Bone marrow (tissue), 2 donors: ENCODE measurements at places on chromosomes 1 and 21.
A peak's percentile ranks its signal among the peaks of the same experiment; 100 is the strongest.

DNA sequence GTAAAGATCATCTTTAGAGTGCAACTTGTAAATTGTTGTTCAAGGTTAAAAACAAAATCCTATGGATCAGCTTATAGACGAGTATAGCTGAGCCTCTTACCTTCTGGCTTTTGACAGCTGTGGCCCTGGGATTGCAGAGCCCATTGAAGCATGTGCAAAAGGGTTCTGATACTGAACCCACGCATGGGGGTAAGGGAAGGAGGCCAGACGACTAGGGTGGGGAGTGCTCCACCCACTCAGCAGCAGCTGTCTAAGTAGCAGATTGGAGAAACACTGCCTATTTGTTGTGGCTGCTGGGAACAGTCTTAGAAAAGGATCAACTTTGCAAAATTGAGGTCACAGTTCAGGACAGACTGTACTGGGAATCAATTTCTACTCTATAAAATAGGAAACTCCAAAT lies 16.1 kb downstream of the CD101 start:
- no peak for DNase-seq

GRCh38 chr1:214117780-214118179 lies 130.0 kb downstream of the PROX1 start:
- DNase-seq = no peak

GRCh38 chr1:7667625-7668218 lies 103.4 kb upstream of the VAMP3 start:
- DNase-seq = peak; percentile 58

DNA sequence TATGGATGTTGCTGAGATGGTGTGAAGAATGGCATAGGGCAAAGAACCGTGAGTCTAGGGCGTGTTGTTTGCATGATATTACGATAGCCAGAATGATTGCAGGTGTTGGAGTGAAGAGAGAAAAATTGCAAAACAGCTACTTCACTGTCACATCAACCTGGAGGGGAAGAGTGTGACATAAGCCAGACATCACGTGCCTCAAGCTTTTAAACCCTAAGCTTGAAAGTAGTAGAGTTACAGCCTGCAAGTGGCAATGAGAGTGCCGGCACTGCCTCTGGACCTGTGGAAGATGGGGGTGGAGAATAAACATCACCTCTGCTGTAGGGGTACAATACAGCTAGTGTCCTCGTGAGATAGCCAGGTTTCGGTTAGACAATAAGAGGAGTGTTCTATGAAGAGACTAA lies 11.1 kb downstream of the EEIG2 start:
- no peak for DNase-seq

DNA sequence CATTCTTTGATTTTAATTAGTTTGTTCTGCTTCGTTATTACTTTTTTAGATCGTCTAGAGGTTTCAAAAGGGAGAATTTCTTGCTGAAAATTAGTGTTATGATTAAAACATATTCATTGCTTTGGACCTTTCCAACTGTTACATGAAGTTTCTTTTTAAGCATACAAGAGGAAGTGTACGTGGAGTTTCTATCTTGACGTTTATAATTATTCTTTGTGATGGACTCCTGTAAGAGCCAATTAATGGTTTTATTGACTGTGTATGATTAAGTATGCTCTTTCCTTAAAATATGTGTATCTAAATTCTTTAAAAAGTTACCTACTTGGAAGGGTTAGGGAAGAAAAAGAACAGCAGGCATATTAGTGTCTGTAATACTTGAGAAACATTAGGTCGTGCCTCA lies 37.8 kb downstream of the SPEN start:
- no peak for DNase-seq

- DNase-seq = no peak
Observed at GRCh38 chr1:218995091-218995665, 178.5 kb upstream of the LYPLAL1 start.

DNA sequence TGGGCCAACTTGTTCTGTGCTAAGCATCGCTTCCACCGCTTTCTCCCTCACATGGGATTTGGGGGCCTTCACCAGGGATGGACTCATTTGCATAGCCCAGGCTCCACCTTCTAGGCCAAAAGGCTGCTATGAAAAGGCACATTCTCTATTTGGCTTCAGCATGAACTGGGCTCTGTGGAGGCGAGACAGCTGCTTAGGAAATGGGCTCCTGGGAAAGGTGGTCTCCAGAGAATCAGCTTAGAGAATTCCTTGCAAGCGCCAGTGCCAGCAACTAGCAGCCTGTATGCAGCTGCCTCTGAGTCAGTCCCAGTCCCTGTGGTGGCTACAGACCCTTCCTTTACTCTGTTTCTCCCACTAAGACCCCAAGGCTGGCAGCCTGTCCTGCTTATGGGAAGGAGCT lies 214.5 kb downstream of the HIVEP3 start:
- DNase-seq = no peak

DNA sequence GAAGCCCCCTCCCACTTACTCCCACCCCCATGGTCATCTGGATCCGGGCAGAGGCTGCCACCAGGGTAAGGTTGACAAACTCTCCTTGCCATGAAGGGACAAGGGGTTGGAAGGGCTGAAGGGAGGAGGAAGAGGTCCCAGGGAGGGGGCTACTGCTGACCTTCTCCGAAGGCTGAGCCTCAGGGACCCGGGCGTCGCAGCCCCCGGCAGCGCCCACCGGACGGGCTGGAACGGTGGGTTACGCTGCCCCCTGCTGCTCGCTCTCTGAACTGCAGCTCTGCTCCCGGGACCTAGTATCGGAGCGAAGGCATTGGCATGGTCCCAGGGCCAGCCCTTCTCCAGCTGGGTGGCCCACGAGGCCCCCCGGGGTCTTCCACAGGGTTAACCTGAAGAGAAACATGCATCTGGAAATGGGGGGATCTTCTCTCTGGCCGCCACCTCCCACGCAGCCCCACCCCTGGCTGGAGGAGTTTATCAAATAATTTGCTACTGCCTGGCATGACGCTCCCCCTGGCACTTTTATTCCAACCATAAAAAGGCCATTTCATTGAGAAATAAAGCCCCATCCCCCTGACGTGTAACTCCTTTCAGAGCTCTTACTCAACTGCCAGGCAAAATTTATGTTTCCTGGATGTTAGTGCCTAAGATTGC lies 70.4 kb upstream of the TARDBP start:
- peak; percentile 56 for DNase-seq

- peak; percentile 78 for DNase-seq
Observed at GRCh38 chr1:195872376-195872775, 735.9 kb downstream of the KCNT2 start.

GRCh38 chr1:171969813-171970212 lies 128.5 kb downstream of the DNM3 start:
- no peak for DNase-seq

DNA sequence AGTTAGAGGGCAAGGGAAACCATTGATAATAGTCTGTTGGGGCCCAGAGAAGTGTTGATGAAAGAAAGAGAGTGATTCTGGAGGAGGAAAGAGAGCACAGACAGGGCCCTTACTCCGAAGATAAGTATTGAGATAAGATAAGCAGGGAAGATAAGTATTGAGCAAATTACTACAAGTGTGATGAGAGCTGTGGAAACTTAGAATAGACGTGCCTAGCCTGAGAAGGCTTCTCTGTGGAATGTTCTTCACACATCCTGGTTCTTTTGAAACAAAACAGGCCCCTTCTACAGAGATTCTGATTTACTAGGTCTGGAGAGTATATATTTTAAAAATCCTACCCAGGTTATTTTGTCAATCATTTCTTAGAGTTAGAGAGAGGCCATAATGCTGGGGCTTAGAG lies 26.4 kb downstream of the FNBP1L start:
- DNase-seq = no peak

GRCh38 chr21:34333121-34333739 lies 30.6 kb upstream of the KCNE2 start:
- DNase-seq = no peak

DNA sequence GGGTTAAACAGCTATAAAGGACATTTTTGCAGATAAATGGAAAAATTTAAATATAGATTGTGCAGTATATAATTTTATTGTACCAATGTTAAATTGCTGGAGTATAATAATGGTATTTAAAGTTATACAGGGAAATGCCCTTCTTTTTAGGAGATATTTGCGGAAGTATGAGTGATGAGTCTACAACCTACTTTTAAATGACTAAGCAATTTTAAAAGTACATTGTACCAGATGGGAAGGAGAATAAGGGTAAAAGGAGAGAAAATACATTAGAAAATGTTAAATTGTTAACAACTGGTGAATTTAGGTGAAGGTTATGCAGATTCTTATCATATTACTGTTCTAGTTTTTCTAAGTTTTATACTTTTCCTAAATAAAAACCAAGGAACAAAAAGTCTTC lies 91.8 kb downstream of the ZZZ3 start:
- DNase-seq = peak; percentile 34

- DNase-seq = no peak
Observed at GRCh38 chr1:116832308-116832931, 77.3 kb upstream of the PTGFRN start.
